ENCODE measurements at places on chromosomes 6 and 20.

DNA sequence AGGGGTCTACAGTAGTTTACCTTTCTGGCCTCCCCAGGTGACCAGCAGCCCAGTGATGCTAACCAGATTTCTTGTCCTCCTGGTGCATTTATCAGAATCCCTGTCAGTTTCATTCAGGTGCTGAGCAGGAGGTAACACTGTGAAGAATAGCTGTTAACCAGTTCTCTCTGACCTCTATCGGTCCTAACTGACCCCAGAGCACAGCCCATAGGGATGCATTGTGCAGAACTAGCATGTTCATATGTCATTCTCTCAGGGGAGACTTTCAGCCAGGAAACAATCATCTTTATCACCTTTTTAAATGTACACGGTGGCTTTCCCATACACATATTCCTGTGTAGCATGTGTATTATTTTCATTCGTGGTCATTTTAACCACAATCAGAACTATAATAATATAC is 49.9 kb downstream of the CNR1 start:
- no peak for DNase-seq

DNA sequence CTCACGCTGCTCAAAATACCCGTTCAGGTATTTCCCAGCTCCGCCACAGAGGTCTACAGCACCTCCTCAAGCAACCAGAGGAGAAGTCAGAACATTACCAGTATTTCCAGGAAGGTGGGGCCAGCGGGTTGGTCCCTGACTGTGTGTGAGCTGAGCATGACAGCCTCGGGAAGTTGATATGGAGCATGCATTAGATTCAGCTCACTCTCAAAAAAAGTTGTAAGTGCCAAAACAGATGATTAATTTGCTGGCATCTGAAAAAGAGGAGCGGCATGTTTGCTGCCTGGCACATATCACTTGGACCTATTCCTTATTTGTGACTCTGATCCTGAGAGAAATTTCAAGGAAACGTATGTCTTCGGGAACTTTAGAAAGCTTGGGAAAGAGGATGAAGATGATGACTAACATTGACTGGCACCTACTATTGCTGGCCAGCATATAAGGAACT is 32.3 kb downstream of the ELOVL2 start:
- DNase-seq = no peak

- DNase-seq = no peak
Observed at GRCh38 chr6:19552076-19552475, 285.1 kb upstream of the ID4 start.

GRCh38 chr6:107192830-107193229 is 77.5 kb upstream of the BEND3 start:
- DNase-seq = no peak

- no peak for DNase-seq
Observed at GRCh38 chr6:41463062-41463930, 82.9 kb upstream of the FOXP4 start.

DNA sequence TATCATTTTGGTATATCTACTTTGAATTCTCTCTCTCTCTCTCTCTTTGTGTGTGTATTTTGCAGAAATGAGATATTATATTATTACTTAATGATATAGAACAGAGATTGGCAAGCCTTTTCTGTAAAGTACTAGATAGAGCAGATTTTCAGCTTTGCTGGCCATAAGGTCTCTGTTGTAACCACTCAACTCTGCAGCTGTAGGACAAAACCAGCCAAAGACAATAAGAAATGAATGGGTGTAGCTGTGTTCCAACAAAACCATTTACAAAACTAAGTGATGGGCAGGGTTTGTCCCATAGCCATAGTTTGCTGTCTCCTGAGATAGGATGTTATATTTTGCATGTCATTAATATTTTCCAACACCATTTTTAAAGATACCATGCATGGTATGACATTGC is 91.2 kb upstream of the TSHZ2 start:
- DNase-seq = no peak

GRCh38 chr20:44011251-44011940 is 96.7 kb downstream of the TOX2 start:
- DNase-seq = no peak

DNA sequence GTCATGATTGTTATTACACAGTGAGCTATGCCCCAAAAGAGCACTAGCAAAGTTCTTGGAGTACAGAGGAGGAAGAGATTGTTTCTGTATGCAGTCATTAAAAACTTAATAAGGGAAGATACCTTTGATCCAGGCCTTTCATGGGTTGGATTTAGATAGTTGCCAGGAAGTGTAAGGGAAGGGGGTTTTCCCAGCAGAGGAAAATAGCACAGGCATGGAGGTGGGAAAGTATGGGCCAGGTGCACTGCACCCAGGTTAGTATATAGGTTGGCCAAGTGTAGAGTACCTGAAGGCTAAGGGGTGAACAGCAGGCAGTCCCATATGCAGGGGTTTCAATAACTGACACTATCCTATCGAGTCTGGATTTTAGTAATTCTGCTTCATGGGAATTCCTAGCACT is 101.4 kb downstream of the SOBP start:
- no peak for DNase-seq

GRCh38 chr20:31562241-31562640 is 42.8 kb upstream of the ID1 start:
- DNase-seq = no peak

- DNase-seq = no peak
Observed at GRCh38 chr6:144284783-144285547, at the start of gene UTRN. Gene UTRN, plus strand, starts transcription at chr6:144285335. Its CDS starts 6,494 bp downstream, at chr6:144291829.

GRCh38 chr6:29653452-29654038 is 3.3 kb upstream of the MOG start:
- DNase-seq = no peak

DNA sequence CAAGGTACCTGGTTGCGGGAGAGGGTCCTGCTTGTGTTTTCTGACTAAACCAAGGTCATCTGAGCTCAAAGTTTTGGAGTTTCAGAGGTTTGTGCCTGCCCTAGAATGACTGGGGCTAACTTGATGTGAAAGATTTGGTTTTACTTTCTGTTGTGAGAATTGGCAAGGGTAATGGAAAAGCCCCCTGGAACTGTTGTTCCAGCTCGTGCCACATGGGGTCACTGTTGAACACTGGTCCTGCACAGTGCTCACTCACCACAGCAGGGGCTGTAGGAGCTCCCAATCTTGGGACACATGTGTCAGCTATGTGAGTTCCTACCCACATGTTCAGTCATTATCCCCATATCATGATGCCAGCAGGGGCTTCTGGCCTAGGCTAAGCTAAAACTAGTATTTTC is 6.5 kb downstream of the TGM6 start:
- no peak for DNase-seq

DNA sequence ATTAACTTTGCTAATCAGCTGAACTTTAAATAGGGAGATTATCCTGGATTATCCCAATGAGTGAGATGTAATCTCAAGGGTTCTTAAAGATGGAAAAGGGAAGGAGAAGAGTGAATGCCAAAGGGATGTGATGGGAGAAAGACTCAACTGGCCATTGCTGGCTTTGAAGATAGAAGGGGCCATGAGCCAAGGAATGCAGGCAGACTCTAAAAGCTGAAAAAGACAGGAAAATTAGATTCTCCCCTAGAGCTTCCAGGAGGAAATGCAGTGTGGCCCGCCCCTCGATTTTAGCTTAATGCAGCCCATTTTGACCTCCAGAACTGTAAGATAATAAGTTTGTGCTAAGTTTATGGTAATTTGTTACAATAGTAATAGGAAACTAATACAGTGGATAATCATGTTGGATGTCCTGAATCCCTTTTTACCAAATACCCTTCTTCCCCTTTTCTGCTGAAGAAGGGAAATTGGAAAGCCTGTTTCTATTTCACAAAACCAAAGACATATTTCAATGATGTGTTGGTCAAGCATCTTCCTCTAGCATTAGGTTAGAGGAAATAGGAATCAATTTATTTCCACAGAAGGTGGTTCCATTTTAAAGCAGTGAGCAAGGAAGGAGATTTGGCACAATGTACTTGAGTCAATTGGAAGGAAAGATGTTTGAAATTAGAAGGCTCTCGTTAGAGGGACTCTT is 3.3 kb upstream of the HDDC2 start:
- no peak for DNase-seq

GRCh38 chr20:62143957-62144825 is 622 bp downstream of the SS18L1 start:
- DNase-seq = peak; percentile 25

DNA sequence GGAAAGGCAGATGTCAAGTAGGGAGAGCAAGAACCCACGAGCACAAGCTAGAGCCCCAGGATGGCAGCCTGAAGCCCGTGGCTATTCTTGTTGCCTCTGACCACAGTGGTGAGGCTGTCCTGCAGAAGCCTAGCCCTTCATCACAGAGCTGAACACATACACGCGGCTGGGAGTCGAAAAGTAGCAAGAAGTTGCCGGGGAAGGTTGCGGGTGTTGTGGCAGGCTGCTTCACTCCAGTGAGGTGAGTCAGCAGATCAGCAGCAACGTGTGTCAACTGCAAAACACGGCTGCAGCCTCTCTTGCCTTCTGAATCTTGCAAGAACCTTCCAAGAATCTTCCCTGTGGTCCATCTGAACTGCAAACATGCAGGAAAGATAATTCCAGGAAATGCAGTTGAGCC is 10.6 kb upstream of the STX16 start:
- DNase-seq = no peak

DNA sequence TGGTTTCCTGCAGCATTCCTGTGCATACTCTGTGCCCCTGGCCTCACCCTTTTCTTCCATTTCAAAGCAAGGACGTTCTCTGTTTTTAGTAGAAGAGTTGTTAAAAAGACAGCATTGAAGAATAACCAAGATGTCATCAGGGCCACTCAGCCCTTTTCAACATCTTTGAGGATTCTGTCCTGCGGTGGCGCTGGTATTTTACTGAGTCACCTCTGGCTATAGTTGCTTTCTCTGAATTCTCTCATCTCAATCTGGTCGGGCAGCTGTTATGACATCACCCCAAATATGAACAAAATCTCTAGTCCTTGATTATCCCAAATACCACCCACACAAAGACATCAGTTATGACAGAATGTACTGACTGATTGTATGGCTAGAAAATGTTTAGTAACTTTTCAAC is 204.2 kb downstream of the GRIK2 start:
- DNase-seq = no peak

- no peak for DNase-seq
Observed at GRCh38 chr20:12047838-12048432, 130.2 kb downstream of the BTBD3 start.

DNA sequence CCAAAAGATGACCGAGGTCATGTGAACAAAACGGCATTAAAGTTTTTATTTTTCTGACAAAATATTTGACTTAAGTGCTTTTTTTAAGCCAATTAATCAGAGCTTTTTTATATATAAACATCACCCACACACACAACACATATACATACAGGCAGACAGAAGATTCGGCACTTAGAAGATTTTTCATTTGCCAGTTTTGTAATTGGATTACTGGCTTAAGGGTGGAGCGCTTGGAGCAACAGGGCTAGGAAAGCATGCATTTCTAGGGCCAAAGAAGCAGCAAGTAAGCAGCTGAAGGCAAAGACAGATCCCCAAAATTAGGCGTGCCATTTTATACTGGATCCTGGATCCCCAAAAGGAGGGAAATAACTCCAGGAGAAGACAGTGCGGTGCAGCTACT is 30.3 kb downstream of the SAMD5 start:
- no peak for DNase-seq

GRCh38 chr20:53316206-53316937 is 277.3 kb downstream of the ZNF217 start:
- DNase-seq = no peak

DNA sequence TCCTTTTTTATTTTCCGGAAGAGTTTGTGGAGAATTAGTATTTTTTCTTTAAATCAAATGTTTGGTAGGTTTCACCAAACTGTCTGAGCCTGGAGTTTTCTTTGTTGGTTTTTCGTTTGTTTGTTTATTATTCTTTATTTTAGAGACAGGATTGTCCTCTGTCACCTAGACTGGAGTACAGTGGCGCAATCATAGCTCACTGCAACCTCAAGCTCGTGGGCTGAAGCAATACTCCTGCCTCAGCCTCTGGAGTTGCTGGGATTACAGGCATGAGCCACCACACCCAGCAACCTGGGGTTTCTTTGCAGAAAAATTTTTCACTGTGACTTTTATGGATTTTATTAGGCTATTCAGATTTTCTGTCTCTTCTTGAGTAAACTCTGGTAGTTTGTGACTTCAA is 120.2 kb upstream of the LOC128125822 start:
- DNase-seq = no peak

DNA sequence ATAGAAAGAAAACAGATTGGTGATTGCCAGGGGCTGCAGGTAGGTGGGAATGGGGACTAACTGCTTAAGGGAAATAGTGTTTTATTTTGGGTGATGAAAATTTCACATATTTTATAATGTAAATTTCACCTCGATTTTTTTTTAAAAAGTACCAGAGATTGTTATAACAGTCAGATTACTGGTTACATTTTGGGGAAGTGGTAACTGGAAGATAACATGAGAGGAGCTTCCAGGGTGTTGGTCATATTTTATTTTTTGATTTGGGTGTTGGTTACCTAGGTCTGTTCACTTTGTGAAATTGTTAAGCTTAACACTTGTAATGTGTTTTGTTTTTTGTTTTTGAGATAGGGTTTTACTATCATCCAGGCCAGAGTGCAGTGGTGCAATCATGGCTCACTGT is 17.2 kb upstream of the CRIP3 start:
- no peak for DNase-seq

DNA sequence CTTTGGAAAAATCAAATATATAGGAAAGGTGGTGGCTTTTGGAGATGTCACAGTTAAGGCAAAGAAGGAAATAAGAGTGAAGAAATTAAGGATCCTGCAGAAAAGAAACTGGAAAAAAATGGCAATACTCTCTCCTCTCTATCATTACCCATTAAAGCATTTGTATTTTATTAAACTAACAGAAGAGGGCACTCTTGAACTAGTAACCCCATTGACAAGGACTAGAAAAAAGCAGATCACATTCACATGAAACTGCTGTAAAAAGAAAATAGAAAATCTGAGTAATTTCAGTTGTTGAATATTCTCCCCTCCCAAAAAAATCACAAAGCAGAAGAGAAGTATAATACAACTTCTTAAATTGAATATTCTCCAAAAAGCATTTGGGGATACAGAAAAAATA is 104.1 kb upstream of the SLC35B3 start:
- DNase-seq = no peak
